ENCODE measurements at places on chromosomes 4 and X. TPM values are rescaled to one million over a fixed set of nuclear protein-coding genes. Genes with fewer than 3 reads are reported as not detected.

ANK2 gene
- 377 TPM for total RNA-seq

DNA sequence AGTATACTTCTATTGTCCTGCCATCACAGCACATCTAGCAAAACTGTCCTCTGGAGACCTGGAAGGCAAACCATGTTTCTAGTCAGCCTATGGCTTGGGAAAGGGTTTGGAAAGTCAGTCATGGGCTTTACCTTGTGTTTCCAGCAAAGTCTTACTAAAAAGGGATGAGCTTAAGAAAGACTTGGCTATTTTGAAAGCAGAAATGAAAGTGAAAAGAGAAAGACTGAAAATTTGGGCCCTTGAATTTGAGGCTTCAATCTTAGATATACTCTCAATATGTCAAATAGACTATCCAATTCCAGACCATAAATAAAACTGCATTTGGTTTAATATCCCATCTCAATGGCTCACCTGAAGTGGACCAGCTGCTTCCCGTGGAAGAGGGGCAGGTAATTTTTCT is 127.9 kb downstream of the ZNF330 start:
- no peak for DNase-seq

DNA sequence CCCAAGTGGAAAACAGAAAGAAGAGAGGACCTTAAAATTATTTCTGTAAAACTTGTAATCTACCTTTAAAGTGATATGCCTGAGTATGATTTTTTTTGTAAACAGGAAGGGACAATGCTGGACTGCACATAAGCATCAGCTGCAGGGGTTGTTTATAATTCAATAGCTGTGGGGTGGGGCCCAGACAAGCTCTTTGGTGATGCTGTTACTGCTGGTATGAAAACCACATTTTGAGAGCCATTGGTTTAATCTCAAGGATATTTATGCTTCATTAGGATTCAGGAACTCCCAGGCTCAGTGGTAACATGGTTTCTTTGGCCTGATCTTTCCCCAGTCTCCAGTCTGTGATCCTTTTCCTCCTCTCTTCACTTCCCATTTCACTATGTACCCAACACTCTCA is 34.3 kb upstream of the GRPR start:
- no peak for DNase-seq

FAM90A26 gene
- total RNA-seq, result not detected

- DNase-seq, result no peak
Observed at GRCh38 chrX:1213971-1214370, 1.5 kb upstream of the CRLF2 start.

- no peak for DNase-seq
Observed at GRCh38 chrX:66876776-66877175, 237.9 kb upstream of the EDA2R start.

- no peak for DNase-seq
Observed at GRCh38 chrX:77743720-77744119, 42.3 kb downstream of the ATRX start.

GRCh38 chrX:567891-568290 is 62.7 kb upstream of the SHOX start:
- DNase-seq, result no peak

DNA sequence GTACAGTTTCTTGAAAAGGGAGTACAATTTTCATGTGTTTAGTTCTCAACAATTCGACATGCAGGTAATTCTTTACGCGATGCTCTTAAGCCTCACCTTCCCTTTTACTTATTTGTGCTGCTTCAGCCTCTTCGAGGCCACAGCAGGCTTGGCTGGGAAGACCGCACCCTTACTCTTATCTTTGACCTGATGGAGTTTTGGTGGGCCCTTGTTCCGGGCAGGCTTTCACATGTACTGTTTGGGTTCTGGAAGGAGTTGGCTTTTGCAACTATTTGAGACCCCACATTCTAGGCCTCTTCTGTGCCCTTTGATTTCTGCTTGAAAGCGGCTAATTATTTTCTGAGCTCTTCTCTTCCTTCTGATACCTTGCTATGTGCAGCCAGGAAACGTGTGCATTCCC is 60.2 kb downstream of the FAM193A start:
- DNase-seq, result no peak

DNA sequence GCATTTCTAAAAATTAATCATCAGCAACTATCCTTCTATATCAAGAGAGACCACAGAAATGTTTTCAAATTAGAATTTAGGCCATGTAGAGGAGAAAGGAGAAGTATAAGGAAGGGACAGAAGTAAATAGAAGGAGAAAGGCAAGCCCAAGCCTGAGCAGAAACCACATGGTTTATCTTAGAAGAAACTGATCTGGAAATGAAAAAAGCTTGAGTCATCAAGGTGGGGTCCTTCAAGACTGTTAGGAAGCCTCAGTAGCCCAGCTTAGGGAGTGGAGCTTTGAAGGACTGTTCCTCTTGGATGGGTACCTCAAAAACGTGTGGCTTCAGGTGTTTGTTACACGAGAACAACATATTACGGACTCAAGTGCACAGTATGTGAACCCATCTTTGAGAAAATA is 4.5 kb downstream of the BMX start:
- no peak for DNase-seq

- DNase-seq, result no peak
Observed at GRCh38 chr4:96262057-96262456, 422.2 kb downstream of the PDHA2 start.

FMR1NB gene
- total RNA-seq, result not detected

DNA sequence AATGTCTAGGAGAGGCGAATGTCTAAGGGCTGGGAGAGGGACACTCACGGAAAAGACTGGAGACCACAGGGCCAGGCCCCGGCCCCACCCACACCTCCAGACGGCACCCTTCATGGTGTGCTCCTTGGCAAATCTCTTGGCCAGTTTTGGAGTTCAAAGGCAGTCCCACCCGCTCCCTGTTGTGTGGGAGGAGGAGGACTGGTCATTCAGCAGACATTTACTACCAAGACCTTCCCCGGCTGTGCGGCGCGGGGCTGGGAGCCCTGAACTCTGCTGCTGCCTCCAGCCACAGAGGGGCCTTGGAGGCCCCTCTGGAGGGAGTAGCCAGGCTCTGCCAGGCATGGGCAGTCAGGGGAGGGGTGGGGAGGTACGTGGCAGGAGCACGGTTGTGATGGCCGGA is 8.7 kb upstream of the TBC1D14 start:
- no peak for DNase-seq

EDA2R gene
- total RNA-seq, result 0.89 TPM

DNA sequence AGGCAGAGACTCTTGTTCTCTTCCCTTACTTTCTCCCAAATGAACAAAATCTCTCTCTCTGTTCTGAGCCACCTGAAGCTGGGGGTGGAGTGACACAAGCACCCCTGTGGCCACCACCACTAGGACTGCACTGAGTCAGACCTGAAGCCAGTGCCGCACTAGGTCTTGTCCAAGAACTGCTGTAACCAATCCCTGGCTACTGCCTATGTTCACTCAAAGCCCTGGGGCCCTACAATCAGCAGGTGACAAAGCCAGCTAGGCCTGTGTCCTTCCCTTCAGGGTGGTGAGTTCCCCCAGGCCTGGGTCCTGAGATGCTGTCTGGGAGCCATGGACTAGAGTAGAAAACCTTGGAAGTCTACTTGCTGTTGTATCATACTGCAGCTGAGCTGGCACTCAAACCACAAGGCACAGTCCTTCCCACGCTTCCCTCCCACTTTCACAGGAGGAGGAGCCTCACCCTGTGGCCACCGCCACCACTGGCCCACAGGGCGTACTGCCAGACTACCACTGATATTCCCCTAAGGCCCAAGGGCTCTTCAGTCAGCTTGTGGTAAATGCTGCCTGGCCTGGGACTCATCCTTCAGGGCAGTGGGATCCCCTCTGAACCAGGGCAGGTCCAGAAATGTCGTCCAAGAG is 119.1 kb downstream of the RTL9 start:
- DNase-seq, result no peak

DNA sequence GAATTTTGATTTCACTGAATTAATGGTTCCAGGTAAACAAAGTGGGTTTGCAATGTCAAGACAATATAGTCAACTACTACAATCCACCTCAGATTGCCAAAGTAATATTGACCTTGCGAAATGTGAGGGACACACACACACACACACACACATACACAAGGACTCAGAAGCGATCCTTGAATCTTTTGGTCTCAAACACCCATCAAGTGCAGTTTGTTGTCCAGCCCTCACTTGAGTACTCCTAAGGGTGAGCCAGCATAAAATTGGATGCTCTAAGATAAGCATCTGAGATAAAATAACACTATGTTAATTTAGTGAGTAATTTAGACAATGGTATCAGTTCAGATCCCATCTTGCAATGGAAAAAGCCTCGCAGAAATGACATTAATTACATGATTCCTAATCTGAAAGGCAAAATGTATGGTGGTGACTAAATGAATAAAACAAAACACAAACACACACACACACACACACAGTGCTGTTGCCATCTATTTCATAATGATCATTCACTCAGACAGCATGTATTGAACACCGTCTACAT is 102.5 kb downstream of the RASL11B start:
- DNase-seq, result no peak

- DNase-seq, result no peak
Observed at GRCh38 chr4:188400451-188400850, 261.2 kb downstream of the TRIML1 start.

- no peak for DNase-seq
Observed at GRCh38 chr4:47562297-47562696, 77.2 kb downstream of the ATP10D start.

CC2D2A gene
- total RNA-seq, result 8.2 TPM

VCX3A gene
- not detected for total RNA-seq

DNA sequence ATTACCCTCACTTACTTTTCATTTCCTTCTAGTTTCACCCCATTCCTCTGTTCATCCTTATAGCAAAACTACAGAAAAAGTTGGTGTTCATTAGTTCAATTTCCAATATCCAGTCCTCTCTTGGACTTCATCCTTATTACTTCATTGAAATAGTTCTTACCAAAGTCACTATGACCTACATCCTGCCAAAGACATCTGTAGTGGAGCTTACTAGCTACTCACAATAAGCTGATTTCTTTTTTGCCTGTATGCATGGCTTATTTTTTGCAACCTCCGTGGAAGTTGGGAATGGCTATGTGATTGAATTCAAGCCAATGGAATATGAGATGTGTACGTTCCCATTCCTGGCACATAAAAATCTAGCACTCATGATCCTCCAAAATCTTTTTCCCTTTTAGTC is 4.6 kb upstream of the CDKL2 start:
- no peak for DNase-seq
